ENCODE measurements at places on chromosomes 13 and 19.

DNA sequence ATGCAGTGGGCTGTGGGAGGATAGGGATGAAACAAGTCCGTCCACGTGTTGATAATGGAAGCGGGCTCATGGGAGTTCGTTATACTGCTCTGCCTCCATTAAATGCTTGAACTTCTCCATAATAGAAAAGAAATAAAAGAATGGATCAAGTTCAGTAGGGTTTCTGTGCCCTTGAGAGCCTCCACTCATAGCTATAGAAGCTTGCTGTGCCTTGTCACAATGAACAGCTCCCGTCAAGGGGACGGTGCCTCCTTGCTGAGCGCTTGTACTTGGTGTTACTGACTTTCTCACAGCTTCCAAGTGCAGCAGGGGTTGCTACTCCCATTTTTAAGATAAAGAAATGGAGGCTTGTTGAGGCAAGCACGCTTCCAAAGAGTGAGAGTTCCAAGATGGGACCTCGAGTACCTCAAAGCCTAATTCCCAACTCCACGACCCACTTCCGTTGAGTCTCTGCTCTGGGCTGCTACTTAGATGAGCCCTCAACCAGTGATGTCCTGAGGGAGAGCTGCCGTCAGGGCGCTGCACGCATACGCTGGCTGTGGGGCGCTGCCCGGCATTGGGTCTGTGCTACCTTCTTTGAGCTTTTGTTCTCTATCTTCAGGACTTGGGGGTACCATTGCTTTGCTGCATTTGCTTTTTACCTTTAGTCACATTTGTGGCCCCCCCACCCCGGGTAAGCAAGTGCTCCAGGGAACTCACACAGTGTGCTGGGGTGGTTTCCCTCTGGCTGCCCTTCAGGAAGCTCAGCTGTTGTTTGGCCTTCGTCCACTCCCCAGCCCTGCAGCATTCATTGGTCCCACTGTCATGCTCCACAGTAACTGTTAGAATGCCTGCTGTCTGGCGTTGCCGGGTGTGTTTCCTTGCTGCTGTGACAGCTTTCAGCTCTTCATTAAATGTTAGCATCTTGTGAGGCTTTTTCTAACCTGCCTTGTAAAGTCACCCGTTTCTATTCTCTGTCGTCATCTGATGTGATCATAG, 9.5 kb downstream of the SNRNP70 start:
- no peak for DNase-seq

- DNase-seq = no peak
Observed at GRCh38 chr13:38620876-38621275, 66.0 kb upstream of the FREM2 start.

DNA sequence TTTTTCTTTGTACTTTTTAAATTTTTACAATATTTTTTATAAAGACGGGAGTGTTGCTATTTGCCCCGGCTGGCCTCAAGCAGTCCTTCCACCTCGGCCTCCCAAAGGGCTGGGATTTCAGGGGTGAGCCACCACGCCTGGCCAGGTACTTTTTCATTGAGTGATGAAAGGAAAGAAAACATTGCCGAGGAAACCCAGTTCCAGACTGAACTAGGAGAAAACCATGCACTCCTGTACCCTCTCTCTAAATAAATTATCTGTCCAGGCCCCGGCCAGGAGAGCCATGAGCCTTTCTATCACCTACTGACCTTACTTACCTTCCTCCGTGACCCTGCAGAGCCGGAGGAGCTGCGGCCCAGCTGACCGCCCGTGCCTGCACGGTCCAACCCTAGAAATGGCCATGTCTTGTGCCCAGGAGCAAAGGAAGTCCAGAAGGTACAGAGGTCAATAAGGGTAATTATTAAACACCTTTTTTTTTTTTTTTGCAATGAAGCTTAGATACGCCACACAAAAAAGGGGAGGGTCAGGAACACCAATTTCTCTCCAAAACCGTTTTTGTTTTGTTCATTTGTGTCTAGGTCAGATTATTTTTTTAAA, at the start of gene SLC7A9:
TSS of gene SLC7A9 (minus strand) at position 399 of the 597 bp plus-strand sequence. CDS start 1,233 bp downstream, outside the sequence.
- DNase-seq = no peak

- DNase-seq = no peak
Observed at GRCh38 chr13:43959291-43959690, 79.6 kb downstream of the LACC1 start.

- no peak for DNase-seq
Observed at GRCh38 chr19:6572217-6572616, 18.7 kb downstream of the CD70 start.

DNA sequence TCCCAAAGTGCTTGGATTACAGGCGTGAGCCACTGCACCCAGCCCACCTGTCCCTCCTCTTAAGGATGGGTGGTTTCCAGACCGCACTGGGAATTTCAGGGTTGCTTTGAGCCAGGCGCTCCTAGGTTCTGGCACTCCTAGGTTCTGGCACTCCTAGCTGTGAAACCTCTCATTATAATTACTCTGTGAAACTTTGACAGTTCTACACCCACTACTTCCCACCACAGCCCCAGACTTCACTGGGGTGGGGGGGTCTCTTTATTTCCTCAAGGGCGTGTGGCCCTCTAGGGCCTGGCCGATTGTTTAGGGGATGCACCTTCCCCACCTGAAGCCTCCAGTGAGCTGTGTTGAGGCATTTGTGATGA, 2.3 kb upstream of the ADAMTS10 start:
- DNase-seq = no peak

- no peak for DNase-seq
Observed at GRCh38 chr13:112882555-112883024, 86.4 kb upstream of the MCF2L start.

- no peak for DNase-seq
Observed at GRCh38 chr19:58509731-58510083, 2.1 kb downstream of the SLC27A5 start.

DNA sequence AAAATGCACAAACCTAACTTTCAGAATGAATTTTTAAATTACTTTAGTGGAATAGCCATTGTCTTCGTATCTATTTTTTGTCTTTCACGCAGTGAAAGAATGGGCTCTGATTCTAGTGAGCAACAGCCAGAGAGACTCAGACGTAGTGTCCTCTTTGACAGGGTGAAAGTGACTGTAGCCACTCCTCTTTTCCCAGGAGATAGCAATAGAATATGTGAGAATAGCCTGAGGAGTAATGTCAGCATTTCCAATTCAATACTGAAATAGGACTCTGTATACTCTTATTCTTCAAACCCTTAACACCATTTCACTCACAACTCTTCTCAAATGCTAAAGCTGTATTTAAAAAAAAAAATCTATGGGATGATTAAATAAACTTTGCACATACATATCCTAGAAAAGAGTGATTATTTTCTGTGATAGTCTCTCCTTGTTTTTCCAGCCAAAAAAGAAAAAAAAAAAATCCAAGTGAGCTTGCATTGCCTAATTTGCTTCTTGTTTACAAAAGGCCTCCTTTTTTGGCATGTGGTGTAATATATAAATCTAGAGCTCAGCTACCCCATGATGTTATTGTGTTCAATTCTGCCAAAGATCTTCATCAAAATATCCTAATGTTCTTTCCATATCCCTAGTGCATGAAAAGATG, 626.1 kb upstream of the SLITRK6 start:
- peak; percentile 2 for DNase-seq

GRCh38 chr19:52778811-52779210, 7.8 kb downstream of the ZNF600 start:
- DNase-seq = no peak

DNA sequence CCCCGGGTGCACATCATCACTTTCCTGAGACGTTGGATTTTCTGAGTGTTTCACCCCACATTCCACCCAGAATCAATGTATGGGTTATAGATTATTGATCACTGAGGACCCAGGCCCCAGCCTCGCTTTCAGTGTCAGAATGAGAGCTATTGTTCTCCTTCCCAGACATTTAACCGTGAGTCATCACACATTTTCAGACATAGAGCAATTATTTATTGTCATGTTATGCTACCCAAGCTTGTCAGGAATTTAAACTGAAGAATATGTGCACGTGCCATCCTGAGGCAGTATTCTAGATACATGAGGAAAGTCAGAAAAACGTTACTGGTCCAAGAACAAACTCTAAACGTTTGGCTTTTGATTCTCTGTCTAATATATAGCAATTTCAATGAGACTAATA, 276.6 kb upstream of the ZNF507 start:
- no peak for DNase-seq

DNA sequence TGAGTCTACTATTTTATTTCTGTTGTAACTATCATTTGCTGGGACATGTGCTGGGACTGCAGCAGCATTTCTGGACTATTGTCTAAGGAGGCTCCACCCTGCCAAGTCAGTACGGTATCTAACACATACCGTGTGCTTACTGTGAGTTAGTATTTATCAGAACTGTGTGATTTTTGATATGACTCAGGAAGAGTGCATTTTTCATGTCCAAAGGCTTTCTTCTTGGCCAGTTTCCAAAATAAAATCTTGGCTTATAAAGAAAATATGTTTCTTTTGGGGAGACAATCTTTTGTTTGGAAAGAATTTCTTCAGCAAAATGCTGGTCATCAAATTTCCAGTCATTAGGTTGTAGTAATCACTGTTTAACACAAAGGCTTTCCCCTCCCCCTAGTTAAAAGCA, 11.6 kb downstream of the PARP4 start:
- no peak for DNase-seq

GRCh38 chr13:106078191-106078590, 457.3 kb downstream of the EFNB2 start:
- peak; percentile 22 for DNase-seq

GRCh38 chr13:21987793-21988192, 316.9 kb downstream of the FGF9 start:
- no peak for DNase-seq

- no peak for DNase-seq
Observed at GRCh38 chr13:90751026-90751425, 596.5 kb upstream of the MIR17HG start.

- no peak for DNase-seq
Observed at GRCh38 chr19:17243211-17243829, 2.4 kb downstream of the NR2F6 start.

- DNase-seq = no peak
Observed at GRCh38 chr13:111111376-111111937, 3.7 kb upstream of the ARHGEF7 start.

- no peak for DNase-seq
Observed at GRCh38 chr13:84954636-84955035, 844.6 kb downstream of the SLITRK6 start.

- no peak for DNase-seq
Observed at GRCh38 chr13:99119656-99120055, 81.0 kb upstream of the UBAC2 start.

DNA sequence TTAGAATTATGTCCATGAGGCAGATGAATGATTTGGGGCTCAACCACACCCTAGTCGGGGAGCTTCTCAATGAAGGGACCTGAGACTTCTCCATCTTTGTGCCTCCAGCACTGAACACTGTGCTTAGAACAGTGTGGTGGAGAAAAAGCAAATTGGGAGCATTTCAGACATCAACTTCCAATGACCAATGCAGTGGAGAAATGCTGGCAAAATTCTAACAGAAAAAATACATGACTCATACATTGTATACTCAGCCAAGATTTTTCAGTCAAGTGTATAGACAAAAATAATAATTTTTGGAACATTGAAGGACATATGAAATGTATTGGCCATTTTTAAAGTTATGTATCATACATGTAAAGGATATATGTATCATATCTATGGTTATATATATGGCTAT, 134.7 kb downstream of the FGF14 start:
- DNase-seq = no peak

DNA sequence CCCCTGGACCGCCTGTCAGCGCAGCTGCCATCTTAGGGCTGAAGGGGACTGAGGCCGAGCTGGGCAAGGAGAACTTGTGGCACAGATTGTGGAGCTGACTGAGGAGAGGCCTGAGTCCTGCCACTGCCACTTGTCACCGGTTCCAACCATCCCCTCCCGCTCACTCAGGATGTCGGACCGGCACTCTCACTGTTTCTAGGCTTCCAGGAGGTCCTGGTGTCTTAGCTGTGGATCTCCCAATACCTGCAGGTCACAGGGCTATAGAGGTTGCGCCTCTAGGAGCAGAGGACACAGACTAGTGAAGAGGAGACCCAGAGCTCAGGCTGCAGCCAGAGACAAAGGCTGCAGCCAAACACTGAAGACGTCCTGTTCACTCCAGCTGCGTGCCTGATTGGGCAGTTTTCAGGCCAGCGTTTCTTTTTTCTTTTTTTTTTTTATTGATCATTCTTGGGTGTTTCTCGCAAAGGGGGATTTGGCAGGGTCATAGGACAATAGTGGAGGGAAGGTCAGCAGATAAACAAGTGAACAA, 15.3 kb upstream of the ZNF486 start:
- peak; percentile 69 for DNase-seq

DNA sequence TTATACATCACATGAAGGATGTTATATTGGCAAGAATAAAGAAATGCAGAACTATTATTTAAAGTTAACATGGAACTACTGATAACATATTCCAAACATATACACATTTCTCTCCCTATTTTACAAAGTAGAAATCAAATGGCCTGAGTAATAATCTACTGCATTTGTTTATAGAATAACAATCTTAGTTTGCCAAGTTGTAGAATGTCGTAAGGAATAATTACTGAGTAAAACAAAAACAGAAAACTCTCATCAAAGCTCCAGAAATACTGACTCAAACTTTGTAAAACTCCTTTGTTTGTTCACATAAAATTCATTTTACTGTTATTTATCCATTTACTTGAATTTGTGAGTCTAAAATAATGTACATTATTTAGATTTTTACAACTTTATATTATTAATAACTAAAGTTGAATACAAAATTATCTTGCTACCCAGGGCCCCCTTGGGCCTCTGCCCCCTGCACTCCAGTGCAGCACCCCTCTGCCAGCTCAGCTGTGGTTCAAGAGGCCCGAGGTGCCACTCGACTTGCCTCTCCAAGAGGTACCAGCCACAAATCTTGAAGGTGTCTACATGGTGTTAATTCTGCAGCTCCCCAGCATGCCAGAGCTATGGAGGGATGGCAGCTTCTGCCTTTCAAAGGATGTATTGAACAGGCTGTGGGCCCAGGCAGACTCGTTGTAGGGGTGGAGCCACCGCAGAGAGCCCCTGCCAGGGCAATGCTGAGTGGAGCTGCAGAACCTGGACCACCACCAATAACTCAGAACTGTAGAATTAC, 2819.7 kb downstream of the PCDH9 start:
- no peak for DNase-seq

- no peak for DNase-seq
Observed at GRCh38 chr13:111975539-111976473, 91.1 kb upstream of the SOX1 start.

DNA sequence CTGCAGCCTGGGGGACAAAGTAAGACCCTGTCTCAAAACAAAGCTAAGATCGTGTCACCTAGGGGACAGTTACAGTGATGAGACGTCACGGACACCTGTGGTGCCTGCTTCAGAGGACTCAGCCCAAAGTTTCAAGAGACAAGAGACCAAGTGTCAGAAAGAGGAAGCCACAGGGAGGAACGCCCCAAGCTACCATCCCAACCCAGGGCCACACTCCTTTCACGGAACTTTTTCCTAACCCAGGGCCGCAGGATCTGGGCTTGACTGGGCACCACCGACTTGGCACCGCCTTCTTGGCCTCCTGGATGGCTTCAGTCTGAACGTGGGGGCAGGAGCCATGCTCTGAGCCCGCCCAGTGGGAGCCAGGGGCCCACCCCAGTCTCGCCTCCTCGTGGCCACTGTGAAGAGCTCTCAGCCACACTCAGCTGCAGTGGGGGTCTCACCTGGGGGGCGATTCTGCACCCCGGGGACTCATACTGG, 8.5 kb downstream of the MOB3A start:
- DNase-seq = no peak
